ENCODE measurements at places on chromosomes 2 and 18.

DNA sequence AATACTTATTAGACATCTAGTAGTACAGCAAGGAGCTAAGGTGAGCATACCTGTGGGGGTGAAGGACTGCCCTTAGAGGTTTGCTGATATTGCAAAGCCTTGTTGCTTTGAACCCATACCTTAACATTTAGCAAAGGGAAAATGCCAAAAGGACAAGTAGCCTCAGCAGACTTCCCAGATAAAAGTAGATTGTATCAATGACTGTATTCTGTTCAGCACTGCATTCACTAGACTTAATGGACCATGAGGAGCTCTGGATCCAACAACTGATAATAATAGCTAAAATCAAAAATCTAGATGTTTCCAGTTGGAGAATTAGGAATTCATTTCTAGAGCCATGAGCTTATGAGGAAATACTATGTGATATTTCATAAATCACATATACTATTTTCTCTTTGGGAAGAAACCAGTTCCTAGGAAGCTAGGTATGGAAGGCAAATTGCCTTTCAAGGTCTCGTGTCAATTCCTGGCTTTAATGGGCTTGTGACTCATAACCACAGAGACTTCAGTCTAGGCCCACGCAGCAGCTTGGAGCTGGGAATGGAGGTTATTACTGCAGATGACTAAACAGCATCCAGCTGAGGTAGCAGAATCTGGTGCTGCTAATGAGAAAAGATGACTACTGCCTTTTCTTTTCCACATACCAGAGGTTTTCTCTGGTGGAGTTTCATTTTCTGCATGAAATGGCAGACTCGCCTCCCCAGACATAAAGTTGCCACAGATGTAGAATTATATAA lies 191.2 kb upstream of the NABP1 start:
- peak; percentile 97 for DNase-seq

DNA sequence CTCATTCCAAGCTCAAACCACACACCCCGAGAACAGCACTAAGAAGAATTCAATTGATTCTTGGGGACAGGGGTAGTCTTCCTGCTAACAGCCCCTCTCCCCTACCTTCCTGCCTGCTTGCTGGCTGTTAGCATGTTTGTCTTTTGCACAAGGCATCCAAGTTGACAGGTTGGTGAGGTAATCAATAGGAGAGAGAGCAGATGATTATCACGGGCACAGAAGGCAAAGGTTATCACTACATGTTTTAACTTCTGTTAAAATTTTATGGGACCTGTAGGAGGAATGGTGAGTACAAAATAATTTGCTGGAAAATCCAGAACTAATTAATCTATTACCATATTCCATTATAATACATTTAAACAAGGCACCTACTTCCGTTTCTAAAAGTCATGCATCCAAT lies 442.1 kb upstream of the TCF4 start:
- no peak for DNase-seq

GRCh38 chr2:43333656-43334144 lies 107.3 kb upstream of the ZFP36L2 start:
- peak; percentile 58 for DNase-seq

DNA sequence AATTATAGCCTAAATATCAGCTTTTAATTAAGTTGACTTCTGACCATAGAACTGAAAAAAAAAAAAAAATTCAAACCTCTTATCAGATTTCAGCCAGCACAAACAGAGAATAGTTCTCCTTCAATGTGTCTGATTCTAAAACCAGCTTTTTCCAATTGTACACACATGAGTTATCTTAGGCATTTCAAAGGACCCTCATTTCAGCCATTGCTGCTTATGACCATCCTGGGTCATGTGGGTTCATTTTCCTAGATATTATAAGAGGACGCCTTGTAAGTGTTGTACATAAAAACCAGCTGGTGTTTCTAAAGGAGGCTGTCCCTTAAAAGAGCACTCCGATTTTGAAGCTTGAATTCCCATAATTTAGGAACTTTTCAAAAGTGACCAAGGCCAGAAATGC lies 62.3 kb upstream of the DYNC1I2 start:
- no peak for DNase-seq

GRCh38 chr2:54524226-54524991 lies 68.3 kb downstream of the SPTBN1 start:
- peak; percentile 73 for DNase-seq
